PC-3 (cell line): ENCODE measurements at places on chromosomes 3 and 15. TPM values are rescaled to one million over a fixed set of nuclear protein-coding genes. Genes with fewer than 3 reads are reported as not detected.

DNA sequence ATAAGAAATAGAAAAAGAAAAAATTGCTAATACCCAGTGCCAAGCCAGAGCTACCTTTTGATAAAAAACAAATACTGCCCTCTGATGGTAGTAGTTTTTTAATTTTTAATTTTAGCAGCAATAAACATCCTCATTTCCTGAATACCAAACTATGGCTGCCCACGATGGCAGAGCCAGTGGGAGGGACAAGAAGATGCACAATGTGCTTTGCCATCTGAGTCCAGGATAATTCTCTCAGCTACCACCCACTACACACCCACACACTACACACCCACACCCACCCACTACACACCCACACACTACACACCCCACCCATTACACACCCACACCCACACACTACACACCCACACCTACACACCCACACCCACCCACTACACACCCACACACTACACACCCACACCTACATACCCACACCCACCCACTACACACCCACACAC is 17.8 kb downstream of the CEP19 start:
- H3K36me3 ChIP-seq, result no peaks in the 10 kb centered on the region
- no peak overlapping the region for H3K27ac ChIP-seq
- no peaks in the 10 kb centered on the region for H3K27me3 ChIP-seq
- H3K4me1 ChIP-seq, result no peaks in the 10 kb centered on the region
- H3K4me3 ChIP-seq, result no peak overlapping the region

DNA sequence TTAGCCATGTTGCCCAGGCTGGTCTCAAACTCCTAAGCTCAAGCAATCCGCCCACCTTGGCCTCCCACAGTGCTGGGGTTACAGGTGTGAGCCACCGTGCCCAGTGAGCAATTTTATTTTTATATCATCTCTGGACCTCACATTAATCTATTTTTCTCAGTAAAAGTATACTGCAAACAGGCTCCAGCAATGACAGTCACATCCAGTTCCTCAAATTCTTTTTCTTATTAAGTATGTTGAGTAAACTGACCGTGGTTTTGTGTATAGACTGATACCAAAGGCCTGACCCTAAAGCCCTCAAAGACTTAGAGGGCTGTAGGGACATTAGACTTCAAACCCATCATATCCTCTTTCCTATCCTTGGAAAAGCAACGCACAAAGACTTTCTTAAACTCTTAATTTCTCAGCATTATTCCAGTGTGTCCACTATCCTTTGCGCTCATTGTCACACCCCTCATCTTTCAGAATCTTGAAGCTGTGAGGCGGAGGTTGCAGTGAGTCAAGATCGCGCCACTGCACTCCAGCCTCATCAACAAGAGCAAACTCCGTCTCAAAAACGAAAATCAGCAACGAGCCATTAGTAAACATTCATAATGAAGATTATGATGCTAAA is 2.0 kb downstream of the NGLY1 start:
- H3K27ac ChIP-seq, result no peak overlapping the region
- H3K4me3 ChIP-seq, result peak overlapping the region; percentile 87
- H3K4me1 ChIP-seq, result peaks cover 29% of the 10 kb centered on the region
- no peak for DNase-seq
- peaks cover 20% of the 10 kb centered on the region for H3K36me3 ChIP-seq

NME9 gene
- 0.40 TPM in 1 of 2 replicates, not detected in the other for total RNA-seq

TMIE gene
- total RNA-seq, result 0.52 and 0.66 TPM in 2 replicates

PTX3 gene
- total RNA-seq, result 24.4 and 27.3 TPM in 2 replicates

CCDC33 gene
- total RNA-seq, result 0.77 TPM in 1 of 2 replicates, not detected in the other
